ENCODE measurements at places on chromosomes 1 and 21. TPM values are rescaled to one million over a fixed set of nuclear protein-coding genes. Genes with fewer than 3 reads are reported as not detected.

The COL16A1 gene
- total RNA-seq, result 365 TPM

The EVA1B gene
- total RNA-seq, result 159 TPM

The CCDC27 gene
- total RNA-seq, result not detected

The TMEM39B gene
- total RNA-seq, result 5.8 TPM

The RHOU gene
- total RNA-seq, result 13.6 TPM

DNA sequence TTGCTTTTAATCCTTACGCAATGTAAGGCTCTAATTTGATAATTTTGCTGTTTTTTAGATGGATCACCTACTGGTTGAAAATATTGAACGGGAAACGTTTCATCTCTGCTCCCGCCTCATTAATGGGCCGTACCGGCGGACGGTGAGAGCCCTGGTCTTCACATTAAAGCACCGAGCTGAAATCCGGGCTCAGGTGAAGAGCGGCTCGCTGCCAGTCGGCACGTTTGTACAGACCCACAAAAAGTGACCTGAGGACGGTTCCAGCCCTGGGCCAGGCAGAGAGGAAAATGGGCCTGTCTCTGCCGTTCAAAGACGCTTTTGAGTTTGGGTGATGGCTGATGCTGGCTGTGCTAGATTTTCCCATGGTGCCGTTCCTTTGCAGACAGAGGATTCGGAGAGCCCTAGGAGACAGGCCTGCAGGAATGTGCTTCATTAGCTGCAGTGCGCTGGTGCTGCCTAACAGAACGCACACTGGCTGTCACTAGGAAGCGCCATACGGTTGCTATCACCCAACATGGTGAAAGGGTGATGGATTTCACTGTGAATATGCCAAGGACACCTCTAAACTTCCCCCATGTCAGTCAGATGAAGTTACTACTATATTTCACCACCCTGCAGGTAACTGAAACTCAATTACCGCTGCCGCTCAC, 42.9 kb downstream of the TCEANC2 start:
- no peaks in the 10 kb centered on the region for H3K36me3 ChIP-seq
- H3K27ac ChIP-seq, result no peak overlapping the region
- H3K27me3 ChIP-seq, result no peaks in the 10 kb centered on the region
- no peaks in the 10 kb centered on the region for H3K4me1 ChIP-seq

GRCh38 chr1:170664093-170664827, at the start of gene PRRX1:
PRRX1 (plus strand) TSS chr1:170664131; CDS start chr1:170664219, 88 bp downstream.
- peaks cover 20% of the 10 kb centered on the region for H3K4me1 ChIP-seq
- no peaks in the 10 kb centered on the region for H3K36me3 ChIP-seq
- H3K4me3 ChIP-seq, result peak within 1 kb of the TSS; percentile 38

- H3K4me3 ChIP-seq, result no peak overlapping the region
- H3K4me1 ChIP-seq, result peaks cover 45% of the 10 kb centered on the region
- no peaks in the 10 kb centered on the region for H3K36me3 ChIP-seq
- peak overlapping the region; percentile 84 for H3K27ac ChIP-seq
- DNase-seq, result peak; percentile 96
- H3K27me3 ChIP-seq, result no peaks in the 10 kb centered on the region
These were observed 9.3 kb downstream of the ATP1A2 start for GRCh38 chr1:160124705-160125478.

- H3K4me3 ChIP-seq, result no peak overlapping the region
- no peak for DNase-seq
- peaks cover 23% of the 10 kb centered on the region for H3K4me1 ChIP-seq
- H3K27me3 ChIP-seq, result peaks cover 34% of the 10 kb centered on the region
- H3K36me3 ChIP-seq, result no peaks in the 10 kb centered on the region
- H3K27ac ChIP-seq, result no peak overlapping the region
These were observed 35.8 kb upstream of the H6PD start for GRCh38 chr1:9198538-9199361.

GRCh38 chr1:186454981-186455380, 5.9 kb downstream of the PDC start:
- H3K27ac ChIP-seq, result no peak overlapping the region
- H3K36me3 ChIP-seq, result no peaks in the 10 kb centered on the region
- no peaks in the 10 kb centered on the region for H3K27me3 ChIP-seq
- H3K4me3 ChIP-seq, result no peak overlapping the region

DNA sequence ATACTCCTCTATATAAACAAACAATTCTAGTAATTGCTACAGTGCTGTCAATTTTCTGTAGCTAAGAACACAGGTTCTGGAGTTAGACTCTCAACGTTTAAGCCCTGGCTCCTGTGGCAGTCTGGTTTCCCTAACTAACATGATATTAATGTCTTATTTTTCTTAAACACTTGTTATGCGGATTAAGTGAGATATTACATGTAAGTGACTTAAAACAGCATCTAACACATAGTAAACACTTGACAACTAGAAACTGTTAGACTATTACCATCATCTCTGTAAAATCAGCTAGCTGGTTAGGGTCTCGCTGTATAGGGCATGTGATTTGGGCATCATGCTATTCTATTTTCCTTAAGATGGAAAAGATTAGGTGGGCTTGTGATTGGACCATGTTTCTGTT, 2.3 kb downstream of the VANGL1 start:
- no peak overlapping the region for H3K27ac ChIP-seq
- no peak for DNase-seq
- peaks cover 18% of the 10 kb centered on the region for H3K36me3 ChIP-seq
- H3K27me3 ChIP-seq, result no peaks in the 10 kb centered on the region

DNA sequence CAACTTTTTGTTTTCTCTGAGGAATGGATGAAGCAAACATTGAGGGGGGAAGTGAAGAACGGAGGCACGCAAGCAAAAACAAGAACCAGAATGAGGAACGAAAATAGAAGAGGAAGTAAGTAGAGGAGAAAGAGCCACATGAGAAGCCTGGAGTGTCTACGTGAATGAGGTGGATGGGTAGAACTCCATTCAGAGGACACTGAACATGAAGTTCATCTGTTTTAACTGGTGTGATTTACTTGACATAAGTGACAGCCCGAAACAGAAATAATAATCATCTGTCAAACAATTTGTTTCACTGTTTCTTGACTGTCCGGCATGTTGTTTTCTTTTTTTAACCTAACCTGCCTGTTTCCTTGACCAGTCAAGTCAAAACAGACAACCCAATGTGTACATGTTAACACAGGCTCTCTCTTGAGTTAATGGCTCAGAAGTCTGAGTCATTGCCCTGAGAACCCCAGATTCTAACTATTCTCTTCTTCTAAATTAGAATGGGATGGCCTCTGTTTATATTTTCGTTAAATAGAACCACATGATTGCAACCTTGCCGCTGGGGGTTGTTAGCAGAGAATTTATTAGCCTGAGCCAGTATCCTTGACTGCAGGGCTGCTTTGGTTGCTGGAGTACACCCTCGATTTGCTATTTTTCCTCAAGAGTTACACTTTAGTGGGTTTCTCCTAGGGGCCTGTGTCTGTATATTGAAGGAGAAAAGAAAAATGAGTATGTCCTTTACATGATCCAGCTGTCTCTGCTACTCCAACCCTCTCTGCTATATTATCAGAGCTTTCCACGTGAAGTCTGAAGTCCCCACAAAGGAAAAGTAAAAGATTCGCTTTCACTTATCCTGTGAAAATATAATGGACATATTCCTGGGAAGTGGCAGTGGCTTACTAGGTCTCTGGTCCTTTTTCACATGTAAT, 151.7 kb downstream of the ZC3H11B start:
- no peak overlapping the region for H3K4me3 ChIP-seq
- H3K27ac ChIP-seq, result no peak overlapping the region
- DNase-seq, result no peak
- peaks cover 31% of the 10 kb centered on the region for H3K4me1 ChIP-seq
- H3K36me3 ChIP-seq, result no peaks in the 10 kb centered on the region

- peaks cover 13% of the 10 kb centered on the region for H3K4me1 ChIP-seq
- no peaks in the 10 kb centered on the region for H3K36me3 ChIP-seq
- no peaks in the 10 kb centered on the region for H3K27me3 ChIP-seq
- H3K27ac ChIP-seq, result no peak overlapping the region
These were observed 58.7 kb downstream of the TRABD2B start for GRCh38 chr1:47938520-47938919.

- H3K4me3 ChIP-seq, result no peak overlapping the region
- H3K27ac ChIP-seq, result no peak overlapping the region
- H3K36me3 ChIP-seq, result peaks cover 12% of the 10 kb centered on the region
- no peak for DNase-seq
These were observed 14.6 kb downstream of the HUNK start for GRCh38 chr21:31887391-31887841.

GRCh38 chr1:149845416-149845815, 54.0 kb upstream of the BOLA1 start:
- no peak overlapping the region for H3K27ac ChIP-seq
- DNase-seq, result no peak
- H3K36me3 ChIP-seq, result peaks cover 25% of the 10 kb centered on the region
- H3K4me3 ChIP-seq, result no peak overlapping the region
- H3K27me3 ChIP-seq, result no peaks in the 10 kb centered on the region
- H3K4me1 ChIP-seq, result peaks cover 36% of the 10 kb centered on the region

GRCh38 chr1:202516434-202516877, 168.0 kb downstream of the PPP1R12B start:
- H3K27ac ChIP-seq, result no peak overlapping the region
- H3K36me3 ChIP-seq, result no peaks in the 10 kb centered on the region
- no peaks in the 10 kb centered on the region for H3K4me1 ChIP-seq

DNA sequence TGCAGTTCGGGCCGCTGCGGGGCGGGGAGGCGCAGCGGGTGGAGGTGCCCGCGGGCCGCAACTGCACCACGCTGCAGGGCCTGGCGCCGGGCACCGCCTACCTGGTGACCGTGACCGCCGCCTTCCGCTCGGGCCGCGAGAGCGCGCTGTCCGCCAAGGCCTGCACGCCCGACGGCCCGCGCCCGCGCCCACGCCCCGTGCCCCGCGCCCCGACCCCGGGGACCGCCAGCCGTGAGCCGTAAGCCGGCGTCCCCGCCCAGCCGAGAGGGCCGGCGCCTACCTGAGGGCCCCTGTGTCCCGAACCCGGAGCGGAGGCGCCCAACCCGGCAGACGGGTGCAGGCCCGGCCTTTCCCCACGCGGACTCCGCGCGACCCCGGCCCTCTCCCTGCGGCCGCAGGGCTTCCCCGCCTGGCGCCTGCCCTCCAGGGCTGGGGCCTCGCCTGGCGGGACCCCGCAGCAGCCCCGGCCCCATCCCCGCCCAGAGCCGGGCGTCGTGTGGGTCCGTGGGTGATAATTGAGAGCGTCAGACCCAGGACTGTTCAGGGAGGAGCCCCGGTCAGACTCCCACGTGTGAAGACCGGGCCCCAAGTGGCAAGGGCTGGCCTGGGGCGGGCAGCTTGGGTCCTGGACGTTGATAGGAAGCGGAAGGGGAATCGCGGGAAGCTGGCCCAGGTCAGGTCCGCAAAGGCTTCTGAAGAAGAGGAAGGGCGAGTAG, 4.2 kb downstream of the VWA1 start:
- peaks cover 3% of the 10 kb centered on the region for H3K27me3 ChIP-seq
- H3K4me3 ChIP-seq, result no peak overlapping the region
- H3K36me3 ChIP-seq, result no peaks in the 10 kb centered on the region

DNA sequence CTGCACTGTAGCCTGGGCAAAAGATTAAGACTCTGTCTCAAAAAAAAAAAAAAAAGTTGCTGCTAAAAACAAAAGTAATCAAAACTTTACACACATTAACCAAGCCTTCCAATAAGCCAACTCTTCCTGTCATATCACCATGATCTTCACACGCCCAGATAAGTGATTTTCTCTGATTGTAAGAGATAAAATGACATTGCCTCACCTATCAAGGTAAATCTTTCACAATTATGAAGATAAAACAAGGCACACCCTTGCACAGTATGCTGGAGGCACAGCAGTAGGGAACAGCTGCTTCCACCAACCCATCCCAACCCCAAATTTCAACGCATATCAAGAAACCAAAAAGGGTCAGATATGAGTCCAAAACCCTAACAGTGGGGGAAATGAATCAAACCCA, 8.8 kb upstream of the TIAM1 start:
- H3K4me3 ChIP-seq, result no peak overlapping the region
- no peaks in the 10 kb centered on the region for H3K36me3 ChIP-seq
- H3K4me1 ChIP-seq, result peaks cover 35% of the 10 kb centered on the region
- no peak overlapping the region for H3K27ac ChIP-seq

GRCh38 chr1:37282764-37283163, 191.6 kb upstream of the ZC3H12A start:
- H3K4me3 ChIP-seq, result no peak overlapping the region
- peaks cover 3% of the 10 kb centered on the region for H3K27me3 ChIP-seq
- H3K27ac ChIP-seq, result no peak overlapping the region
- H3K36me3 ChIP-seq, result no peaks in the 10 kb centered on the region
- DNase-seq, result no peak
- H3K4me1 ChIP-seq, result no peaks in the 10 kb centered on the region

DNA sequence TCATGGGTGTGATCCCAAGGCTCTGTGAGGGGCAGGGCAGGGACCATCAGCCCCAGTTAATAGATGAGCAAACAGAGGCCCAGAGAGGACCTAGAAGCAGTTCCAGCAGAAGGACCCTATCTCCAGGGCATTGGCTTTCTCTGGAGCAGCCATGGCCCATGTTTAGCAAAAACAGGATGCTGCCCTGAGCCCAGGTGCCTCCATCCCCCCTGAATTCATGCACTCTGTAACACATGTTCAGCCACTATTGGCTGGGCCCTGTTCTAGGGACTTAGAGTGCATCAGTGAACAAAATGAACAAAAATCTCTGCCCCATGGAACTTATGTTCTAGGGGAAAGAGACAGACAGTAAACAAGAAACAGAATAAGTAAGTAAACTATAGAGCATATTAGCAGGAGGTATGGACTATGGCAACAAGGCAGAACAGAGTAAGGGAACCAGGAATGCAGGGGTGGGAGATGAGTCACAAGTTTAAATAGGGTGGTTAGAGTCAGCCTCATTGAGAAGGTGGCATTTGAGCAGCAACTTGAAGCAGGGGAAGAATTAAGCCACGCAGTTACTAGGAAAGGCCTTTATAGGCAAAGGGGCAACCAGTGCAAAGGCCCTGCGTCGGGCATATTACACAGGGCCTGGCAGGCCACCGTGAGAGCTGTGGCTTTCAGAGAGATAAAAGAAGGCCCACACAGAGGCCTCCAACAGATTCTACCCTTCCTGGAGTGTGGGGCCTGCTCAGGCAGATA, 185.9 kb upstream of the EDN2 start:
- H3K36me3 ChIP-seq, result no peaks in the 10 kb centered on the region
- H3K27me3 ChIP-seq, result no peaks in the 10 kb centered on the region
- peaks cover 53% of the 10 kb centered on the region for H3K4me1 ChIP-seq
- H3K27ac ChIP-seq, result peak overlapping the region; percentile 59
- no peak overlapping the region for H3K4me3 ChIP-seq

DNA sequence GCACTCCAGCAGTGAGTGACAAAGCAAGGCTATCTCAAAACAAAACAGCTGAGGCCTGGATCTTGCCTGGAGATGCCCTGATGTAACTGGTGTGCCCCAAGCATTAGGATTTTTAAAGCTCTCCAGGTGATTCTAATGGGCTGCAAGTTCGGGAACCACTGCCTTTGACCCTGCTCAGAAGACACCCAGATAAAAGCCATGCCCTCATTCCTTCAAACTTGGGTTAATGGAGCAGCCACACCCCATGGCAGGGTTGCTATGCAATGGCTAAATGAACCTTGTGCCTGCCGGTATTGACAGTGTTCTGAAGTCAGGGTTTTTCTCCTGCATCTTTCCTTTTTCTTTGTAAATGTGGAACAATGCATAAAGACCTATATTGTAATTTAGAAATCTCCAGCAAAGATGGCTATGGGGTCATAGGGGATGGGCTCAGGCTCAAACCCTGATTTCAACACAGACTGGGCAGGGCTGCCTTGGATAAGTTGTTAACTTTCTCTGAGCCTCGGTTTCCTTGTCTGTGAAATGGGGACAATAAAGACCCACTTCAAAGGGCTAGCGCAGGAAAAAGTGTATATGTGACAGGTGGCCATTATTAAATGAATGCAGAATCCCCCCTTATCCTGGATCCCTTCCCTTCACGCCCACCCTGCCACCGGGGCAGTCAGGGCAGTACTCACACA, 453 bp downstream of the TFF3 start:
- peaks cover 18% of the 10 kb centered on the region for H3K4me1 ChIP-seq
- H3K27ac ChIP-seq, result no peak overlapping the region
- peak; percentile 24 for DNase-seq
- no peak overlapping the region for H3K4me3 ChIP-seq
- no peaks in the 10 kb centered on the region for H3K27me3 ChIP-seq
